ENCODE measurements at places on chromosomes 4 and X.

DNA sequence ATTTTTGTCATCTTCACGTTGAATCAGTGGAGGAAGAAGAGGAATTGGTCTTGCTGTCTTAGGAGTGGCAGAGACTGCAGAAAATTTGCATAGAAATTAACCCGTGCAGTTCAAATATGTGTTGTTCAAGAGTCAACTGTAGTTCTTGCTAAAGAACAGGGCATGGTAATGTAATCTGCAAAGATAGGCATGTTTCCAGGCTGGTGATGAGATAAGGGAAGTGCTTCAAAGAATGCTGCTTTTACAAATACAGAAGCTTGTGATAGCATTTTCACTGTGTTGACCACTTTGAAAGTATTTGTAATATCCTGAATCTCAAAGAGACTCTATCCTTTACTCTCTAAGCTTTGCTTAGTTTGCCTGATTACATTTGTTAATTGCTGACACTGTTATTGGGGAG is 60.1 kb downstream of the PRRG1 start:
- DNase-seq: no peak

DNA sequence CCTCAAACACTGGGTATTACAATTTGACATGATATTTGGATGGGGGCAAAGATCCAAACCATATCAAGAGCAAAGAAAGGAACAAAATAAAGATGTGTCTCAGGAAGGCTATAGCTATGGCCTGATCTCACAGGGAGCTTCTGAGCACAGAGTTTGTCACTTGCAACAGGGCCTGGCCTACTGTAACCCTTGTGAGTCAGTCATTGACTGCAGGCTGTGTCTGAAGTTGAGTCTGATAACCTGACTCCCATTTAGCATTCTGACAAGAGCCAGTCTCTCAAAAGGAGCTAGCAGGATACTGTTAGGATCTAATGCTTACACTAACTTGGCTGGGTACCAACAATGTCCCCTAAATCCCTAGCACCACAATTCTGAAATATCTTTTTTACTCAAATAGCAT is 612.5 kb upstream of the TECRL start:
- DNase-seq: no peak

DNA sequence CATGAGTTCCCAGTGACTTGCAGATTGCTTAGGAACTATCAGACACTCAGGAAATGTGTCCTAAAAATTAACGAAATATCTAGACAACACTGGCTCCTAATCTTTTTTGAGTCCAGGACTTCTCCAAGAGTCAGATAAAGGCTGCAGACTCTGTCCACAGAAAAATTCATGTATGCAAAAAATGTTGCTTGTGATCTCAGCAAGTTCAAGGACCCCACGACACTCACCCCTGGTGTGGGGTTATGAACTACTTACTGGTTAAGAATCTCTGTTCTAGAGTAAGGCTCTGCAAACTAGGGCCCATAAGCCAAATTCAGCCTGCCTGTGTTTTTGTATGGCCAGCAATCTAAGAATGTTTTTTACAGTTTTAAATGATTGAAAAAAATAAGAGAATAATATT is 93.2 kb downstream of the MBNL3 start:
- DNase-seq: no peak

DNA sequence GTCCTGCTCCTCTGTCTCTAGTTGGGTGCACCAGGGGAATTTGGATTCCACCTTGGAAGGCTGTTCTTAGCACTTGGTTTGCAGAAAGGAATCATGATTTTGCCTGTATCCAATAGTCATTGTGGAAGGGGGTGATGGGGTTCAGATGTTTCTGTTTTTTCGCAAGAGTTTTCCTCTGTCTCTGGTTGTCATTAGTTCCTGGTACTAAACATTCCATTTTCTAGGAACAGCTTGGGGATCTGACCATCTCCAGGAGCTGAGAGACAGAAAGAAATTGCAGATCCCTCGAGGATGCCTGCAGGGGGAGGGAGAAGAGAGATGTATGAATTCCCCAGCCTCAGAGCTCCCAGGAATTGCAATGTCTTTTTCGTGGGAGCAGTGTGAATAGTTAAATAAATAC is 70.9 kb downstream of the CYTL1 start:
- no peak for DNase-seq

DNA sequence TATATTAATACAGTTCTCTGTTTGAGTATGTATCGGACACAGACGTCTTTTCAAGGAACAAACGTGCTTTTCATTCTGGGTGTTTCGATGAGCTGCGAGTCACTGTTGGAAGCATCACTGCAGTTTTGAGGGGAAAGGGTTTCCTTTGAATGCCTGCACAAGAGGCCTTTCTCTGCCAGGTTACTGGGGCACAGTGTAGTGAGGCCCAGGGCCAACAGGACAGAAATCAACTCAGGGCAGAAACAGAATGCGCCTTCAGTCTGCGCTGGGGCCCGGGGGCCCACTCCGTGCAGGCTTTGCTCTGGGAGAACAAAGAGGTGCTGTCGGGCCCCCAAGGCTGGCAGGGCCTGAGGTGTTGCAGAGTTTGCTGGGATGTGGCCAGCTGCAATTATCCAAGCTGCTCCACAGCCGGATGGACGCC is 2.3 kb upstream of the PPP2R3B start:
- no peak for DNase-seq

GRCh38 chr4:189385098-189385497 is 555.6 kb upstream of the FRG1 start:
- no peak for DNase-seq

GRCh38 chrX:23952391-23952790 is 44.6 kb downstream of the CXorf58 start:
- no peak for DNase-seq

DNA sequence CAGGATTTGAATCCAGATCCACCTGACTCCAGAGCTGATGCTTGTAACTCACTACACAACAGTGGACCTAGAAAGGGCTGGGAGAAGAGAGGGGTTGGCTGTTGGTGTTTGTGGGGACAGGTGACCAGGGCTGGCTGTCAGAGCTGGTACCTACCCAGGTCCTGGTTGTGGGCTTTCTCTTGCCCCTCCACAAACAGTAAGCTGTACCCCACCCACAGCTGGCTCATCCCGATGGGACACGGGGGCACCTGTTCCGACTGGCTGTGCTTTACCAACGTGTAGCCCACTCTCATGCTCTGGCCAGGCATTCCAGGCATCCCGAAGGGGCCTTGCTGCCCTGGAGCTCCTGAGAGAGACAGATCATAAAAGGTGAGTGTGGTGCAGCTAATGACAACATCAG is 68.7 kb downstream of the ATG4A start:
- DNase-seq: no peak

DNA sequence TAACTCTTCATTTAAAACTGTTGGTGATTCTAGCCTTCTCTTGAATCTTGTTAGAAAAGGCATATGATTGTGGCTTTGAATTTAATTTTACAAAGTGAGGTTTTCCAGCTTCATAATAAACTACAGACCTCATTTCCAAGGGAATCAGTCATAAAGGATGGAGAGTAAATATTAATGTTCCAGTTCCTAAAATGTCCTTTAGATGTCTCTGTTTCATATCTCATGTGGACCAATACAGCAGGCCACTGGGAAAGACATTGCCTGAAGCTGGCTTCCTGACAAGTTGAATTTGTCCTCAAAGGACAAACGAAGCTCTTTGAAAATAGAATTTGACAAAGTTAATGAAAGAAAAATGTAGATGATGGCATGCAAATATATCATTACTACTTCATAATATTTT is 125.4 kb downstream of the ZNF330 start:
- no peak for DNase-seq

DNA sequence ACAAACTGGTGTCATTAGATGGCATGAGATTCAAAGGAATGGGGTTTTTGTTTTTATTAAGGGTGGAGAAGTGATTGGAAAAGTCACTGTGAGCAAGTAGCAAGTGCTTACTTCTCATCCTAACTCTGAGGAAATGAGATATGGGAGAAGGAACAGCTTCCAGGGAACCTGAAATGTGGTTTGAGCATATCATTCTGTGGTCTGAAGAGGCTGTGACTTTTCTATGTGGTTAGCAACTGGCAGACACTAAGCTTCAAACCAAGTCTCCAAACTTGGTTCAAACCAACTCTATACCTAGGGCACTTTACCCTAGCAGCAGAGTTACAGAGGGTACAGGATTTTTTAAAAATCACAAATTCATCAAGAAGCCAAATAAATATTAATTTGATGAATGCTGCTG is 58.2 kb downstream of the DCLK2 start:
- DNase-seq: no peak

Data from activated naive CD4-positive, alpha-beta T cell treated with anti-CD3 and anti-CD28 coated beads, Interleukin-2, amount 50 U/mL, for 72 hours (primary cell).